ENCODE measurements at places on chromosomes 2 and 18.

DNA sequence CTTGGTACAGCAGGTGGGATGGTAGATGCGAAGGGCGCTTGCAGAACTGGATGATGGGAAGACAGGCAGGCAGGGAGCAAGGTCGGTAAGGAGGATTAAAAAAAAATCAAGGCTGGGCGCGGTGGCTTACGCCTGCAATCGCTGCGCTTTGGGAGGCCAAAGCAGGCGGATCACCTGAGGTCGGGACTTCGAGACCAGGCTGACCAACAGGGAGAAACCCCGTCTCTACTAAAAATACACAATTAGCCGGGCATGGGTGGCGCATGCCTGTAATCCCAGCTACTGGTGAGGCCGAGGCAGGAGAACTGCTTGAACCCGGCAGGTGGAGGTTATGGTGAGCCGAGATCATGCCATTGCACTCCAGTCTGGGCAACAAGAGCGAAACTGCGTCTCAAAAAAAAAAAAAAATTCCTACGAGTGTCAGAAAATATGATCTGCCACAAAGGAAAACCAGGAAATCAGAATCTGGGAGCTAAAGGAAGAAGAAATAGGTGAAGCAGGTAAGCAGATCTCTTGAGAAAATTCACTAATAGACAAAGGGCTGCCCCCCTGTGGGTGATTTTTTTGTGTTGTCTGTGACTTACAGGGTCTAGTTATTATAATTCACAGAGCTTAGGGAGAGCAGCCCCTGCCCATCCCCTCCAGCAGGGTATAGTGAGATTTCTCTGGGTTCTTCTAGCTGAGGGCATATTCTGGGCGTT, 46.2 kb downstream of the C2orf42 start:
- no peak for DNase-seq

- DNase-seq: no peak
Measured at GRCh38 chr2:232562515-232563151, 12.1 kb downstream of the EIF4E2 start.

DNA sequence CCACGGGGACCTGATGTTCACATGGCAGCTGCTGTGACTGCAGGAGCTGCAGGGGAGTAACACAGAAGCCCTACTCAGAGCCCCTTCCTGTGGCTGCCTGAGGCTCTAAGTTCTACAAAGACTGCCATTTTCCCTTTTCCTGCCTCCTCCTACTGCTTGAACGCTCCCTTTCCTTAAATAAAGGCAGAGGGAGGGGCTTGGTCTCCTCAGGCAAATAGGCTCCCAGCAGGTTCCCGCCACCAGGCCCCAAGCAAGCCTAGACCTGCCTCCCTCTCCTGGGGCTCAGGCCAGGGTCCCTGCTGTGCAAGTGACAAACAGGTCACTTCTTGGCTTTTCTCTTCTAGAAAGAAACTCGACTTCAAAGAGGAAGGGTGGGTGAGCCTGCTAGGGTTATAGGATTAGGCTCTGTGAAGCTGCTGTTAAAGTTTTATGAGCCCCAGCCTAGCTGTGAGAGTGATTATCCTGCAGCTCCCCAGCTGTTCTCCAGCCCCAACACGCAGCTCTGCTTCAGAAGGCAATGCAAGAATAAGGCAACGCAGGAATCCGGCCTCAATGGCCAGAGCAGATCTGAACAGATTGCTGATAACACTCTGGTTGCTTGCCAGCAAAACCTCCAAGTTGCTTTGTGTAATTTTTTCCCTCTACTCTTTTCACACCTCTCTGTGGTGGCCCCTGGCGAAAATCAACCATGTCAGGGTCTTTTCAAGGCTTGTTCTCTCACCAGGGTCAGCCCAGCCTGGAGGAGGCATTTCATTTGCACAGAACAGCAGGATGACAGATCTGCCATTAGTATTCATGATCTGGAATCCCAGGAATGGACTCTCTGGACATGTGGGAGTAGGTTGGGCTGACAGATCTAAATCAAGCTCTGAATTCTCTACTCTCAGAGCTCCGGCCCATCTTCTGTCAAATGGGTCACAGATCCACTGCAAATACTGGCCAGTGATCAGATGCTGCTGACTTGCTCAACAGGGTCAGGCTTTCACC, 71.3 kb downstream of the MRO start:
- no peak for DNase-seq

- no peak for DNase-seq
Measured at GRCh38 chr2:860259-860855, 90.3 kb upstream of the SNTG2 start.

- no peak for DNase-seq
Measured at GRCh38 chr2:239756790-239757760, 268.1 kb downstream of the NDUFA10 start.

DNA sequence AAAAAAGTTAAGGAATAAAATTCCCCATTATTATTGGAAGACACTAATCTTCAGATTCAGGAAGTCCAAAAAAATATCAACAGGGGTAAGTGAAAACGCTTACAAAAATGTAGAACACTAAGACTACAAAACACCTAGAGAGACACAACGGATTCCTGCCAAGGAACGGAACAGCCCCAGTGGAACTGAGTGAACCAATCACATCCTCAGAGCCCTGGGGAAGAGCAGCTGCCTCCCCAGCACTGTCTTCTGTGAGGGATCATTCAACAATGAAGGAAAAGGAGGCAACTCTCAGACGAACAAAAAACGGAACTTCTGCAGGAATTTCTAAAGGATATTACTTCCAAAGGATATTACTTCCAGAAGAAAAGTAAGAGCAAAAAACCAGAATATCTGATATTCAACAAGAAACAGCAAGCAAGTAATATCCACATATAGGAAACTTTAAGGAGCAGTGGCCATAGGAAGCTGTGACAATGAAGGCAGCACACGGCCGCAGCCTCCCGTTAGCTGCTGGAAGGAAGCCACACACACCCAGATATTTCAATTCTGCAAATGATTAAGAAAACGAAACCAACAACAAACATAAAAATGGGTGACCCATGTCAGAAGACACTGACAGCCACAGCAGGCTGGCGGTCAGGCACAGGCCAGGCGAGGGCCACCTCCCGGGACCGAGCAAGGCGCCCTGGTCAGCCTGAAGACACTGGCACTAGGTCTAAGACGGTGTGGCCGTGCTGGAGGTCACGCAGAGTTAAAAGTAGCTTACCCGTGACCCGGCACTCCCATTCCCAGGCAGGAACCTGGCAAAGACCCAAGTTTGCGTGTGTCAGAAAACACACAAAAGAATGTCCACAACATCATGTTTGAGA, 81.8 kb downstream of the HDAC4 start:
- DNase-seq: no peak

- no peak for DNase-seq
Measured at GRCh38 chr18:58143386-58143785, 99.4 kb downstream of the NEDD4L start.

DNA sequence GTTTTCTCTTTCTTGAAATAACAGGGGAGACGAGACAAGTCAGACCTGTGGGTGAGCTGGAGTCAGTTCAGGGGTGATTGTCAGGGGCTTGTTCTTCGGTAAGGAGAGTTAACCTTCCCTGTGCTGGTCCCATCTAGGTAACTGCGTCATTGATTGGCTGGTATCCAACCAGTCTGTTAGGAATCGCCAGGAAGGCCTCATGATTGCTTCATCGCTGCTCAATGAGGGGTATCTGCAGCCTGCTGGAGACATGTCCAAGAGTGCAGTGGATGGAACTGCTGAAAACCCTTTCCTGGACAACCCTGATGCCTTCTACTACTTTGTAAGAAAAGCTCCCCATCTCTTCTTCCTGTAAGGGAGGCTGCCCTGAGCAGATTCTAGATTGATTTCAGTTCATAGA, 21.3 kb downstream of the PLEK start:
- no peak for DNase-seq

- DNase-seq: no peak
Measured at GRCh38 chr2:199624958-199625357, 167.2 kb upstream of the SATB2 start.

DNA sequence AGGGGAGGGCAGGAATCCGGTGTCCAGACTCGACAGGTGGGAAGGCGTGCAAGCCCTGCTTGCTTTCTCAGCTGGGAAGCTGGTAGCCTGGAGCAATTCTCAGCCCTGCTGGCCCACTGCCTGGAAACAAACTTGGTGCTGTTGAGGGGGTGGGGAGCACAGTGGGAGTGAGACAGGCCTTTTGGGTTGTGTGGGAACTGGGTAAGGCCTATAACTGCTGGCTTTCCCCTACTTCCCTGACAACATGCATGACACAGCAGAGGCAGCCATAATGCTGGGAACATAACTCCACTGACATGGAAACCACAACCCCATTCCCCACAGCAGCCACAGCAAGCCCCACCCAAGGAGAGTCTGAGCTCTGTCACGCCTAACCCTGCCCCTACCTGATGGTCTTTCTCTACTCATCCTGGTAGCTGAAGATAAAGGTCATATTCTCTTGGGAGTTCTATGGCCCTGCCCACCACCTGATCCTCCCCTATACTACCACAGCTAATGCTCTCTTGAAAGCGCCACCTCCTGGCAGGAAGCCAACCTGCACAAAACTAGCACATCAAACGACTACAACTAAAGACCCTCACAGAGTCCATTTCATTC, 122.9 kb upstream of the ACVR1C start:
- DNase-seq: no peak

DNA sequence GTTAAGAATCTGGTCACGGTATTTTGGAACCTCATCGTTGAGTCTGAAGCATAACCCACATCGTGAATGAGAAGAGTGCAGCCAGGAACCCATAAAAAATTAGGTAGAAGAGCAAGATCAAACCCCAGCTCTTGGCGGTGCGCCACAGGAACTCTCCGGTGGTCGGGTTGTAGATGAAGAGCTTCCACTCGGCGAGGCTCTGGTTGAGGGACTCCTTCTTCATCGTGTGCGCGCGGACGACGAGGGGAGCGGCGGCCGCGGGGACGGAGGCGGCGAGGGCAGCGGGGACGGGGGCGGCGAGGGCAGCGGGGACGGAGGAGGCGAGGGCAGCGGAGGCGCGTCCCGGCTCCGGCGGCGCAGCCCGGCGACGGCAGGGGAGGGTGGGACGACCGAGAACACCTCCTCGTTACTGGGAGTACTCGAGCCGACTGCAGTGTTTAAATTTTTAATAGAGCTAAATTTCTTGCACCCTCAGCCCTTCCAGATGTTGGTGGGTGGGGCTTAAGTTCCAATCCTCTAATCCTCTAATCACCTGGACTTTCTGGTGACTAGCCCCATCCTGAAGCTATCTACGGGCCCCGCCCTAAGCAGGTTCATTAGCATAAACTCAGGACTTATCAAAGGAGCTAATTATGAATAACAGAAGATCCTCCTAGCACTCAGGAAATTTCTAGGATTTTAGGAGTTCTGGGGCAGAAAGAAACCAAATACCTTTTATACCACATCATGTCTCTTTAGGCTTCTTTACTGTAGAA, 20.4 kb upstream of the PAPOLG start:
- DNase-seq: no peak

GRCh38 chr2:33158482-33159003, 211.8 kb downstream of the LTBP1 start:
- peak; percentile 20 for DNase-seq

DNA sequence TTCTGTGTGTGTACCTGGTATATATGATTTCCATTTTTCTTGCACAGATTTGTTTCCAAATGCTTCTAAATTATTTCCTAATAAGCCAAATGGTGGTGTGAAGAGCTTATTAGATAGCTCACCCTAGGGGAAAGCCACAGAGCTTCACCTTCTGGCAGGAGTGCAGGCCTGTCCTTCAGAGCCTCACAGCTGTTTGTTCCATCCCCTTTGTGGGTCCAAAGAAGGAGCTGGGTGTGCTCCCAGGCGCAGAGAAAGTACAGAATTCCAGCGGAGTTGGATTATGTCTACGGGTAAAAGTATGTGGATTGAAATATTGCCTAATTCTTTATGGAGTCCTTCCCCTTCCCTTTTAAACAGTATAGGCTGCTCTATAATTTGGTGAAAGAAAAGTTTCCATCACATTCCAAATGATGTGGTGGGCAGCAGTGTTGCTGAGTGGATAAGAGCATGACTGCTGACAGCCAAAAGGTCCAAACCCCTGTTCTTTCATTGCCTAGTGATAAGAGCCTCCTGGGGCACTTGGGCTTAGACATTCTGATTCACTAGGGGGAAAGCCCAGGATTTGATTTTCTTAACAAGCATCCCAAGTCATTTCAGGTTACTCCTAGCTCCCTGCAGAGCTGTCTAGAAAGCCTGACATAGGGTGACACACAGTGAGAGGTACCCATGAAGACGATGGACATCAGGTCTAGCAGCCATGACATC, 86.6 kb downstream of the WDSUB1 start:
- no peak for DNase-seq

DNA sequence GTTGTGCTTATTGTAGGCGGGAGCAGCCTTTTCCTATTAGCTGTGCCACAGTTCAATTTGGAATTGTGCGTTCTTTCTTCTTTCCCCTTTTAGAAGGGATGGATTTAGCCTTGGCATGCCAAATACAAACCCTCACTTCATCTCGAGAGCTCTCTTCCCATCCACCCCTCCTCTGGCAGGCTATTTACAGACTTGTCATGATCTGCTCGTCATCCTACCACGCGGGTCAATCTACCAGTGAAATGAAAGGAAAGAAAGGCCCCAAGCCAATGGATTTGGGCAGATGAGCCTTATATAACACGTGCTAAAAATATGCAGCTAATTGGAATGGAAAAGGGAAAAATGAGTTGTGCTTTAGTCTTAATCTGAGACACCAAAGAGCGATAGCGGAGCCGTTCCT, 277.5 kb downstream of the PRKCE start:
- DNase-seq: no peak

- no peak for DNase-seq
Measured at GRCh38 chr2:39265315-39265714, 21.5 kb upstream of the CDKL4 start.

DNA sequence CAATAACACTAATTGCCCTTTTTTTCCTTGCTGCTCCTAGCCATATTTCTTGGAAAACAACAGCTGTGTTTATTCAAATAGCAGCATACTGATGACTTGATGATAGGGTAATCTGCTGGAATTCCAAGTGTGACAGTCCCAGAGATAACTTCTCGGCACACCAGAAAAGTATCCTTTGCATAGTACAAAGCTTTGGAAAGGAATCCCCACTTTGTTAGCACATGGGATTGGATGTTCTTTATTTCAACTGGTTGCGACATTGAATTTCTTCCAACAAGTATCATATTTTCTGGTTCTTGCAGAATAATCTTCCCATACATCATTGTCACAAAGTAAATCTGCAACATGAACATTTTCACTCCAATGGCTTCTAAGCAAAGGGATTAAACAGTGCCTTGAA, 445.8 kb upstream of the ACVR2A start:
- DNase-seq: no peak

GRCh38 chr2:130334026-130334425, 8.7 kb upstream of the IMP4 start:
- DNase-seq: no peak

GRCh38 chr2:10195278-10196109, 73.0 kb downstream of the RRM2 start:
- no peak for DNase-seq

DNA sequence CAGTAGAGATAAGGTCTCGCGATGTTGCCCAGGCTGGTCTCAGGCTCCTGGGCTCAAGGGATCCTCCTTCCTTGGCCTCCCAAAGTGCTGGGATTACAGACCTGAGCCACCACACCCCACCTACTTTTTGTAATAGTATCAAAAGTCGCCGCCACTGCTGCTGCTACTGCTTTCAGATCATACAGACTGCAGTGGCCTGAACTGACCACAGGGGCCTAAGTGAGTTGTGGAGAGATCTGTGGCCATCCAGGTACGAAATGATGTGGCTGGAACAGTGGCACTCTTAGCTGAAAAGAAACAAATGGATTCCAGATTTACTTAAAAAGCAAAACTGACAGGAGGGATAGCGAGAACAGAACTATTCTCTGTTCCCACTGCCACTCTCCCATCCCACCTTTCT, 32.9 kb upstream of the POMC start:
- DNase-seq: no peak

GRCh38 chr2:231294571-231295362, 96.3 kb downstream of the ARMC9 start:
- DNase-seq: peak; percentile 25
